Activated T-cell treated with anti-CD3 and anti-CD28 coated beads, Interleukin-2, amount 50 U/mL, for 4 hours (primary cell): ENCODE measurements at places on chromosomes 1 and 21. TPM values are rescaled to one million over a fixed set of nuclear protein-coding genes. Genes with fewer than 3 reads are reported as not detected.

DNA sequence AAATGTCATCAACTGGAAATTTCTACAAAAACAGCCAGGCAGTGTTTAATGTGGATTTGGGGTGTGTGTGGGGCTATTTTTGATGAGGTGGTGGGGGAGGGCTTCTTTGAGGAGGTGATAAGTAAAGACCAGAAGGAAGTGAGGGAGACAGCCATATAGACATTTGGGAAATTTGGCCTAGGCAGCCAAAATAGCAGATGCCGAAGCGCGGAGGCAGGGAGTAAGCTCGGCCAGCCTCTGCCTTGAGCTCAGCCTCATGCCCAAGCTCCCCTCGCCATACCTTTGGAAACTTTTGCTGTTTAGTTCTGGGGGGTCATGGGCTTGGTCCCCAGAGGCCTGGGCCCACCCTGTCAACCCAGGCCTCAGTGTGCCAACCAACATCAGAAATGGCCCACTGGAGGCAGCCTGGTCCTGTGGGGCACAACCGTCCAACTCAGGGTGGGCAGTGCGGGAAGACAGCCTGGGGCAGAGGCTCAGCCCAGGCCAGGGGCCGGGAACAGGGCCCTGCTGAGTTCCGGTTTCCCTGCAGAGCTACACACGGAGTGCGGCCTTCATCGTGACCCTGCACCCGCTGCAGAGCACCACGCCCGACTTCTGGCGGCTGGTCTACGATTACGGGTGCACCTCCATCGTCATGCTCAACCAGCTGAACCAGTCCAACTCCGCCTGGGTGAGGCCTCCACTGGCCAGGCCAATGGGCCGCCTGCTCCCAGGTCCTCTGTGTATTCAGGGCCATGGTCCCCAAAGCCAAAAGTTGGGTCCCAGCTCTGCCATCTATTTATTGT is 84.0 kb downstream of the PTPRU start:
- no peak for DNase-seq

Gene FMO2
- total RNA-seq: 0.34 TPM

DNA sequence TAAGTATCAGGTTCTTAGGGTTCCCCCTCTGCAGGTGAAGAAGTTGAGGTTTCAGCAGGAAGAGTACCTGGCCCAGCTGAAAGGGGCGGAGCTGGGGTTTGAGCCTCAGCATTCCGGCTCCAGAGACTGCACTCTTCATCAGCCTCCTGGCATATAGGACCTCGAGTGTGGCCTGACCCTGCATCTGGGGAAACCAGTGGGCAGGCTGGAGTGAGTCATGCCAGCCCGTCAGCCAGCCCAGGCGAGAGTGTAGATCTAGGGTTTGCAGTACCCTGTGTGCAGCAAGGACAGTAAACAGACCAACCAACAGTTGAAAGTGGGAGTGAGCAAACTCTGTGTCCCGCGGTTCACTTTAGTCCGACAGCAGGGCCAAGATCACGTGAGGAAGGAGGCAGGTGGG is 14.1 kb downstream of the MFSD2A start:
- no peak for DNase-seq

Gene TMEM82
- total RNA-seq: not detected

GRCh38 chr1:13790290-13791030 is 90.5 kb downstream of the PRDM2 start:
- no peak for DNase-seq

DNA sequence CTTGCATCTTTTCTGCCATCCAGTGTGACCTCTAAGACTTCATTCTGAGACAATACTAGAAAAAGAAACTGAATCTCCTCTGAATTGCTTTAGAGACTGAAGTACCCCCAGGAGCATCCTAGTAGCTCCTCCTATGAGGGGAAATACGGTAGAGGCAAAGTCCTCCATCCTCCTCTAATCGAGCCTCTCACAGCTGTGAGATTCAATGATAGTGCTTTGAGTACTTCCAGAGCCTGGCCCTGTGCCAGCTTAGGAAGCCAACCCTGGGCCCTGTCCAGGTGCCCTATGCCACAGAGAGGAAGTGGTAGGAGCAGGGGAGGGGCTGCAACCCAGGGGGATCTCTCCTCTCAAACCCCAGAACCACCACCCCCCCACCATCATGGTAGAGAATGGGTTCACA is 10.7 kb downstream of the RORC start:
- no peak for DNase-seq

- DNase-seq: no peak
Observed at GRCh38 chr21:31186916-31187315, 148.6 kb upstream of the KRTAP19-8 start.

Gene TEX38
- total RNA-seq: not detected

- DNase-seq: no peak
Observed at GRCh38 chr1:53938136-53938830, 7.2 kb downstream of the IFT25 start.

GRCh38 chr1:44345187-44345775 is 9.8 kb downstream of the ERI3 start:
- no peak for DNase-seq
